IPS-NIHi11 (cell line): ENCODE measurements at places on chromosomes 6 and 20.

DNA sequence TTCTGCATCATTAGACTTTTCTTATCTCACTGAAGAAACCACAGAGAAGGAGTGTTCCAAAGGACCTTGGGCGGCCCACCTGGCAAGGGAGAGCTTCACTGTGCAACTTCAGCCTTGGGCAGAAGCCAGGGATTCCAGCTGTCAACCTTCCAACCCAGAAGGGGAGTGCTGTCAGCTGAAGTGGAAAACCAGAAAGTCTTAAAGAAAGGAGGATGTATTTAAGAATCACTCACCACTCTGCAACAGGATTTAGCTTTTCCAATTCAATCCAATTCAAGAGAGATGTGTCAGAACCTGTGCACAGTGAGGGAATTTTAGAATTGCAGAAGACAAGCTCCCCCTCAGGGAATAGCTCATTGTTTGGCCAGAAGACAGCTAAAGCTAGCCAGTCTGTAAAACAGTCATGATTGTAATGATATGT lies 553.7 kb downstream of the CD83 start:
- DNase-seq = no peak

DNA sequence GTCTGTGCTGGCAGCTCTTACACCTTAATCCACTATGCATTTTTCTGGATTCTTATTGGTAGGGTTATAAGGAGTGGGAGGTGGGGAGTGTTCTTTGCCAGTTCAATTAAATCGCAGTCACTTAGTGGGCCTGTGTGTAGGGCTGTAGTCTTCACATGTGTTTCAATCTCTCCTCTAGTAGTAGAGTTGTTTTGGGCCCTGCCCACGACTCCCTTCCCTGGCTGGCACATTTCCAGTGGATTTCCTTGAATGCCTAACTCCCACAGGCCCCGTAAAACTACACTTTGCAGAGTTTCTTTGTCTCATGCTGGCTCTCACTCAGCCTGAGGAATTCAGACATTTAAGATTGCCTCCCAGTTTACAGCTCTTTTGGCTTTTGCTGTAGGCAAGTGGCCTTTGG lies 414.0 kb upstream of the OPRM1 start:
- peak; percentile 8 for DNase-seq

DNA sequence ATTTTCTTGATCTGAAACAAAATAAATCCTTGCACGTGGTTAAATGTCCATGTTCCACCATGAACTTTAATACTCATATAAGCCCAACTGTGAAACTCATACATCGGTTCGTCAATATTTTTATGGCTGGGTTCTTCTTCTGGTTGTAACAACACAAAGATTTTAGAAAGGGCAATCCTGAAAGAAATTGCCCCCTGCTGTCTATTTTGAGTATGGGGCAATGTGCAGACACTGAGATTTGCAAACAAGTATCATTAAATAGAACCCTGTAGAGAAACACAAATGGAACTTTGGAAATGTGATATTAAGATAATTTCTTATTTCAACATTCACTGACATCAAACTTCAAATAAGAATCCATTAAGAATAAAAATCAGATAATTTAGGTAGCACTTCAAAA lies 80.2 kb upstream of the PHACTR1 start:
- DNase-seq = no peak

DNA sequence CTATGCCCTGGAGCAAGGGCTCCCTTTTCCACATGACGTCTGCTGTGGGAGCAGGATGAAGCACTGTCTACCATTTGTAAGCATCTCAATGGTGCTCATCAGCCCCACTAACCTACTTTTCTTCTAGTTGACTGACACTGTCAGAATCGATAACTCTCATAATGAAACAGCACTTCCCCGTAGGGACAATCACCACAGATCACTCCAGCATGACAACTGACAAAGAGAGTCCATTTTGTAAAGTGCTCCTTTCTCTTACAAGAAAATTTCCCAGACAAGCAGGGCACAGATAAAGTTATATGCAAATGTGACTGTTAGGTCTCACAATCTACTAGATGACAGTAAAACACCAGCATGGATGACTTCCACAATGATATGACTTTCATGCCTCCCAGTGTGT lies 46.4 kb downstream of the HEBP2 start:
- no peak for DNase-seq

DNA sequence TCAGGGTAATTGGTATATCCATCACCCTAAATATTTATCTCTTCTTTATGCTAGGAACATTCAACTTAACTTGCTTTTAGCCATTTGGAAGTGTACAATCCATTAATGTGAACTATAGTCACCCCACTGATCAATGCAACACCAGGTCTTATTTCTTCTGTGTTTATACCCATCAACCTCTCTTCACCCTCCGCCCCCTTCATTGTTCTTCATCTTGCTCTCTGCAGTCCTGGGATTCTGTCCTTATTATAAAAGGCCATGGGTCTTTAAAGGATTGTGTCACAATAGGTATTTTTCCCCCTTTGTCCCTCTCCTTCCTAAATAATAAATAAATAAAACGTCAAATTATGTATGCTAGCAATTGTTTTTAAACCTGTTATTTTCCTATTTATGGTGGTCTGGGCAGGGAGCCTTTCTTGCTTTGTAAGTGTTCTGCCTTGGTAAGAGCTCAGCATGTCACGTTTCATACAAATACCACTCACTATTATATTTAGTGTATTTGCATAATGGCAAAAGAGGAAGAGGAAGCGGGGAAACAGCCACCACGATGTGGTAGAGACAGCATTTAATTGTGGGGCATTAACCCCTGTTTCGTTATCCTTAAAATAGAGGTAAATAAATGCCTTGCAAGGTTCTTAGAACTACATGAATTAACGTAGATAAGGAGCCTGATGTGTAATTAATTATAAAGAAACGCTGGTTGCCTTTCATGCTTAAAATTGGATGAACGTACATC lies 1.9 kb downstream of the ABRACL start:
- DNase-seq = no peak

GRCh38 chr20:8118039-8118438 lies 14.0 kb upstream of the PLCB1 start:
- DNase-seq = no peak

DNA sequence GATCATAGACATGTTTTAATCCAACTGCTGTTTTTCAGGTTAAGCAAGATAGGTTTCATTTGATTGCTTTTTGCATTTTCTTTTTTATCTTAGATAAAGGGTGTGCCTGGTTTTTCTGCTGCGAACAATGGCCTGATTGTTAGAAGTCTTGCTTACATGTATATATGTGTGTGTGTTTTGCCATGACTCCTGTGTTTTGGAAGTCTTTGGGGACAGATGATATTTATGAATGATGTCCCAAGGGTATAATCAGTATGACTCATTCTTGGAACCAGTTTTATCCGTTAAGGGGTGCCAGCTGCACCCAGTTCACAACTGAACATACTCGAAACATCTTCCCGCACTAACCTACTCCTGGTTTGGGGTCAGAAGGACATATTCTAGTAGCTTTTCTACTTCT lies 230.1 kb upstream of the SUPT3H start:
- DNase-seq = no peak

- no peak for DNase-seq
Observed at GRCh38 chr20:25000268-25000801, 7.8 kb upstream of the APMAP start.

GRCh38 chr20:50381771-50382593 lies 128.2 kb upstream of the PTPN1 start:
- DNase-seq = no peak

GRCh38 chr6:165055231-165055630 lies 254.2 kb downstream of the C6orf118 start:
- DNase-seq = no peak

DNA sequence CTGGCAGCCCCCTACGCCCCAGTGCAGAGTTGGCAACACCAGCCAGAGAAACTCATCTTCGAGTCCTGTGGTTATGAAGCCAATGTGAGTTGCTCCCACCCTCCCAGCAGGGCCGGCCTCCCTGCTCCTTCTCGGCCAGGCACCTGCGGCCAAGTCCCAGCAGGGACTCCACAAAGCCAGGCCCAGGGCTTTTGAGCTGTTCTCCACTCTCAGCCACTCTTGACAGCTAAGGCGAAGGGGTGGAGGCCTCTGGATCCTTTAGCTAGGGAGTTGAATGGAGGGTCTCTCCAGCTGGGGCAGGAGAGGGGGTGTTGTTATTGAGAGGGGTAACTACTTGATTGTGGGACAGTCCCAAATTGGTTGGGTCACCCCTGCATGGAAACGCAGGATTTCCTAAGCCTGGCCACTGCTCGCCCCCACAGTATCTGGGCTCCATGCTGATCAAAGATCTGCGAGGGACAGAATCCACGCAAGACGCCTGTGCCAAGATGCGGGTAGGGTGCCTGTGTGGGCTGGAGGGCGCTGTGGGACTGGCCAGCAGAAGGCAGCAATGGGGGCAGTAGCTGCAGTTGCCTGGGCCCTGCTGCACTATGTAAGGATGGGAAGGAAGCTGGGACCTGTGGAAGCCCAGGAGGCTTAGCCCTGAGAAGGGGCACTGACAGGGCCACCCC lies 58.3 kb downstream of the TCP11 start:
- peak; percentile 58 for DNase-seq

DNA sequence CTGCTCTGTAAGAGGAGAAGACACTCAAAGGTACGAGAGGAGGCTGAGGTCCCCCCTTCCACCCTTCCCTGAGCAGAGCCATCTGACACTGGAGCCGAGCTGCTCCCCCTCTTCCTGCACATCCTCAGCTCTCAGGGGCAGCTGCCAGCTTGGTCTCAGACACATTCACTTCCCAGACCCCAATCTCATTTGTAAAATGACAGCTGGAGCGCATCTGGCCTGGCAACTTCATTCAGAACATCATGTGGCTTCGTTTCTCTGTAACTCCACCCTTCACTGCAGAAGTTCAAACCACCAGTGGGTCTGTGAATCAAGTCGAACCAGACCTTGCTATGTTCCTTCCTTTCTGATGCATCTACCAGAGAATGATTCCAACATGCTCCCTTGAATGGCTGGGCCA lies 145.6 kb upstream of the CDH4 start:
- DNase-seq = no peak

DNA sequence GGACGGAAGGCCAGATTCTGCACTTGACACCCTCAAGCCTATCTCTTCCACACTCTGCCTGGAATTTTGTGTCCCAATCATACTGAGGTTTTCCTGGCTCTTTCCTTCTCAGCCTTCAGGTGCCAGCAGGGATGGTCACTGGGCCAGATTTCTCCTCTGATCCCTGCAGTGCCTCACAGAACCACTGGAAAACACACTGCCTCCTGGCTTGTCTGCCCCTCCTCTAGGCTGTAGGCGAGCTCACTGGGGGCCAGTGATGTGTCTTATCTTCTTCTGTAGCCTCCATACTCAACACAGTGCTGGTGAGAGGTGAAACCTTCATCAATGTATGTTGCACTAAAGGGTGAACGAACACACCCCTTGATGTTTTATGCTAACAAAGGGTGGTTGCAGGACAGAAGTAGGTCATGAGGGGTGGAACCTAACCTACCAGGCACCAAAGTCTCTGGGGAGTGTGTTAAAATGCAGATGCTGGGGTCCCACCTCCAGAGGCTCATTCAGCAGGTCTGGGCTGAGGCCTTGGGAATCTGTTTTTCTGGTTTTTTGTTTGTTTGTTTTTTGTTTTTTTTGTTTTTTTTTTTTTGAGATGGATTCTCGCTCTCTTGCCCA lies 80.3 kb downstream of the CDH26 start:
- no peak for DNase-seq

DNA sequence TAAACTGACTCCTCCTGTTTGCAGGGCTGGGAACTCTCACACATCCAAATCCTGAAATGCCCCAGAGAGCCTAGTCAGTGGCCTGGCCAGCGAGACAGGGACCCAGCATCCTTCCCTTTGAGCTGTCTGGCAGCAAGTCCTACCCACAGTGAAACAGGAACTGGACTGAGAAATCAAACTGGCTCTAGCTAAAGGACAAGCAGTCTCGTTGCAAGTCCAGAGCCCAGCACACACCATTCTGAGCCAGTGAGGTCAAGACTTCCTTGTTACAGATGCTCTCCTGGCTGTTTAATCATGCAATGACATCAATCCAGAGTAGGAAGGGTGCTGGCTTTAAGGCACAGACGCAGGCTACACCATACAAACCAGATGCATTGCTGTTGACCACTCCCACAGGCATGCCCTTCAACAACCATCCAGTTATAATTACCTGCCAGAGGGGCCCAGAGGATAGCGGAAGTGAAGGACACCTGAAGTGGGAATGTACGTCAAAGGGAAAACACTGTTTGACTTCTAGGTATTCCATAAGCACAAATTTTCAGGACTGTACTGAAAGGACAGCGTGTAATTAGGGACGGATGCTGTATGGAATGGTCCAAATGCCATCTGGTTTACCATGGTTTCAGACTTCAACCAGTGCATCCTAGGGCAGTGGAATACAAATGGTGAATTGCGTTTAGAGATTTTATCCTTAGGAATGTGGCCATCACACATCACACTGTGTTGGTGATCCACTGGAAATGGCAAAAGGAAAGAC lies 114.4 kb downstream of the SLC23A2 start:
- DNase-seq = no peak

DNA sequence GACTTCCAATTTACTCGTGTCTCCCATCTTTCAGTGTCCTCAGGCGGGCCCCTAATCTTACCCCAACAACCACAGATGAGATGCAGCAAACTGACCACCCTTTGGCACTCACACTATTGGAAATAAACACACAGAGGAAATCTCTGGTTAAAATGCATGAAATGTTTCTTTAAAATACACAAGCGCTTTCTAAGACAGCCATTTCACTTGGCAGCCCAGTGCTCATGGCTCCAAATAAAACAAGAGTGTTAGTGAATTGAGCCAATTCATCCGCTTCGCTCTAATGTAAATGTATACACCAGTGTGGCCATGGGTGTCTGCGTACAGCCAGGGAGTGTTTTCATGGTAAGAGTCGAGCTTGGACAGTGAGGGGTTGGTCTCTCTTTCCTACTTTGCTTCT lies 282.9 kb downstream of the CLIC5 start:
- DNase-seq = no peak

- no peak for DNase-seq
Observed at GRCh38 chr6:79066828-79067227, 11.2 kb downstream of the PHIP start.
